Stimulated activated CD4-positive, alpha-beta T cell treated with anti-CD3 and anti-CD28 coated beads, TNF-alpha, amount 100 ng/mL, for 24 hours (primary cell): ENCODE measurements at places on chromosomes 3 and 15.

GRCh38 chr15:85543741-85544155 lies 163.3 kb downstream of the AKAP13 start:
- no peak for DNase-seq

DNA sequence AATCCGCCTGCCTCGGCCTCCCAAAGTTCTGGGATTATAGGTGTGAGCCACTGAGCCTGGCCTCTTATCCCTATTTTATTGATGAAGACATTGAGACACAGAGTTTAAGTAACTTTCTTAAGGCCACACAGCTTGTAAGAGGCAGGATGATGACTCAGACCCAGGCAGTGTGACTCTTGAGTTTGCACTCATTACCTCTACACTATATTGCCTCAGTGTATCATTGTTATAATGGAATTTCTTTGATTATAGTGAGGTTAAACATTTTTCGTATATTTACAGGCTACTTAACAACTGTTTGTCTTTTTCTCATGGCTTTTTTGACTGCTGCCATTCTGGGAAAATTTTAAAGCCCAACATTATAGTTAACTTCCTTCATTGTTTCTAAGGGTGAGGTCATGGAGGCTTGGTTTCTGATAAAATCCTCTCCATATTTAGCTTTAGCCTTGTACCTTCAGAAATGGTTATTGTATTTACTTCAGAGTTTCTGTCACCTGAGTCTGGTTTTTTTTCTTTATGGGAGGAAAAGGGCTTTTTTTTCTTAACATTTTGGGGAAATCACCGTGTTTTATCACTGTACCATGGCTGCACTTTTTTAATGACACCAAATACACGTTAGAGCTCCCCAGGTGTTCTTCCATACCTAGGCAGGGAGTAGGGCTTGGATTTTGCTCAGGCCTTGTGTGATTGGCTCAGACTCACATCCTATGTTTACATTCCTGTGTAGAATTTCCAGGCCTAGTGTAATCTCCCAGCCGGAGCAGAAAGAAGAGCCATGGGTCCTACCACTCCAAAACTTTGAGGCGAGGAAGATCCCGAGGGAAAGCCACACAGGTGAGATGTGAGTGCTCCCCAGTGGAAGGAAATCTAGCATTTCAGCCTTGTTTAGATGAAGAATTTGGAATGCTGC lies 6.3 kb downstream of the ZNF774 start:
- no peak for DNase-seq

GRCh38 chr15:26720546-26720945 lies 52.3 kb downstream of the GABRB3 start:
- DNase-seq = no peak

DNA sequence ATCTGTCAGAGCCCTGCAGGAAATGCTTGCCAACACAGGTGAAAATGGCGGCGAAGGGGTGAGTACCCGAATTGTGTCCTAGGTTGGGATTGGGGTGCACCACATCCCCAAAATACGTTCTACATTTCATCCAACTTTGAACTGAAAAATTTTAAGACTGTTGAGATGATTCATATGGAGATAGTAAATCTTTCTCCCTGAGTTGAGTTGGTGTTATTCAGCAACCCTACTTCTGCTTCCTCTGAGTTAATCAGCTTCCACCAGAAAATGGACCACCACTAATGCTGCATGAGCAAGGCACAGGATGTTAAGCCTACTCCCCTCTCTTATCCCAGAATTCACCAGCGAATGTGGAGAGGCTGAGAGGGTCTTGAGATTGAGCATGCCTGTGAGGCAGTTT lies 192.9 kb downstream of the RYR3 start:
- no peak for DNase-seq
